ENCODE measurements at places on chromosomes 6 and 20.

- no peak for DNase-seq
Measured at GRCh38 chr6:78462728-78463127, 404.6 kb upstream of the IRAK1BP1 start.

DNA sequence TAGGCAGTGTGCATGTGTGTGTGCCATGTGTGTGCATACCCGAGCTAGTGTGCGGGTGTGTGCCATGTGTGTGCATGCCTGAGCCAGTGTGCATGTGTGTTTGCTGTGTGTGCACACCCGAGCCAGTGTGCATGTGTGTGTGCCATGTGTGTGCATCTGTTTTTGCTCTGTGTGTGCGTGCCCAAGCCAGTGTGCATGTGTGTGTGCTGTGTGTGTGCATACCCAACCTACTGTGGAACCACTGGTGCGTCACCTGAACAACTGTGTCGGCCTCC lies 5.7 kb downstream of the RBBP8NL start:
- no peak for DNase-seq

- no peak for DNase-seq
Measured at GRCh38 chr6:164252291-164252690, 837.8 kb downstream of the QKI start.

DNA sequence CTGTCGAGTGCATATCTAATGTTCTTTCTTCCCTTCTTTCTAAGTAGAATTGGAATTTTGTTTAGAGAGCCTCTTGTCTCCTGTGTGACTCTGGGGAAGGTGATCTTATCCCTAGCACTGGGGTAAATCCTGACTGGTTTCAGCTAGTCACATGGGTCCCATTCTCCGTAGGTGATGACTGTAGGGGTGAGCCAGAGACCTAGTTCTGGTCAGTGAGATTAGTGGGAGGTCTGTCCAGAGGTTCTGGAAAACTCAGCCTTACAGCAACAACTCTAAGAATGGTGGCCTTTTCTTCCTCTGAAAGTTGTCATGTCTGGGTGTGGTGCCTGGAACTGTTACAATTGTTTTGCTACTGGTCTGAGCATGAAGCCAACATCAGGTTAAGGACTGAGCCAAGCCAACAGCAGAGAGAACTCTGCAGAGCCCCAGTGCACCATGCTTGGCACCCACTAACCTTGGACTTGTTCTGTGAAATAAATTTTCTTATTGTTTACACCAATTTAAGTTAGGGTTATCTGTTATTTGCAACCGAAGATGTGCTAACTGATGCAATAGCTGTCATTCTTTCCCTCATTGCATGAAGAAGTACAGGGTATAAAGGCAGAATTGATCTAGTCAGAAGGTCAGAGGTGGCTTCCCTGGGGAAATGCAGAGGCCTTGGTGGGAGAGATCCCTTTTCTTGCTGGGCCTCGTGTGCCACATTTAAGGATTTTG lies 56.8 kb upstream of the TULP4 start:
- DNase-seq = no peak

GRCh38 chr6:138691595-138692057 lies 81.9 kb upstream of the CCDC28A start:
- no peak for DNase-seq

DNA sequence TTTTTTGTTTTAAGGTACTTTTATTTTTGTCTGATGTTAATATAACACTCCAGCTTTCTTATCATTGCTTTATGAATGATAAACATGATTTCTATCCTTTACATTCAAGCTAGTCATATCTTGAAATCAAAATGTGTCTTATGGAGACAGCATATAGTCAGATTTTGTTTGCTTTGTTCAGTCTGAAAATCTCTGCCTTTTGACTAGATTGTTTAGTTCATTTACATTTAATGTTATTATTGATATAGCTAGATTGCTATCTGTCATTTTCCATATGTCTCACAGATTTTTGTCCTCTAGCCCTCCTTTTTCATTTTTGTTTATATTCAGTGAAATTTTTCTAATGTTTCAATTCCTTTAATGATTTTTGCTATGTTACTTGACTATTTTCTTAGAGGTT lies 332.8 kb downstream of the SMOC2 start:
- no peak for DNase-seq

- no peak for DNase-seq
Measured at GRCh38 chr6:143333749-143334520, 116.6 kb downstream of the ADAT2 start.

- DNase-seq = no peak
Measured at GRCh38 chr20:21391185-21391971, 5.9 kb downstream of the NKX2-4 start.

- peak; percentile 25 for DNase-seq
Measured at GRCh38 chr6:160010067-160010466, 41.2 kb downstream of the IGF2R start.

- DNase-seq = no peak
Measured at GRCh38 chr20:10454151-10454750, 19.1 kb downstream of the SLX4IP start.

- peak; percentile 78 for DNase-seq
Measured at GRCh38 chr20:51767867-51768758, at the start of gene ATP9A. TSS of gene ATP9A (minus strand) at chr20:51768390. CDS start at chr20:51768369, 21 bp downstream.

Measured in frontal cortex (tissue), 4 donors.